CD4-positive, alpha-beta T cell treated with Interleukin-6 for 4 hours (primary cell): ENCODE measurements at places on chromosomes 5 and 9.

- DNase-seq: no peak
Measured at GRCh38 chr9:87661241-87661640, 64.7 kb upstream of the CTSL start.

GRCh38 chr5:106423109-106423897 is 1247.4 kb downstream of the EFNA5 start:
- DNase-seq: no peak

DNA sequence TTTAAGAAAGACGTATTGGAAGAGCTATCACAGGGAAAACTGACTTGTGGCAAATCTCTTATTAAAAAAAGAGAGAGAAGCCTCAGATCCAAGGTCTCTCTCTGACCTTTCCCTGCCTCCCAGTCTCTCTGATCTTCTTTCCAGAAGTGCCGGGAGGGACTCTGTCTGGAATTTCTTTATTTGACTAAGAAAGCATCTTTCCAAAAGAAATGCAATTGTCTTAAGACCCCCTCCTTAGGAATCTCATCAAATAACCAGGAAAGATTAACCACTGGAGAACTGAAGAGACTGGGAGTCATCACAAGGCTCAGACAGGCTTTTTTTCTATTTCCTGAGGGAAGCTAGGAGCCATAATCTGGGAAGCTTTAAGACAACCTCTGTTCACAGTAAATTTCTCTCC is 4.6 kb downstream of the C1QTNF3 start:
- no peak for DNase-seq

DNA sequence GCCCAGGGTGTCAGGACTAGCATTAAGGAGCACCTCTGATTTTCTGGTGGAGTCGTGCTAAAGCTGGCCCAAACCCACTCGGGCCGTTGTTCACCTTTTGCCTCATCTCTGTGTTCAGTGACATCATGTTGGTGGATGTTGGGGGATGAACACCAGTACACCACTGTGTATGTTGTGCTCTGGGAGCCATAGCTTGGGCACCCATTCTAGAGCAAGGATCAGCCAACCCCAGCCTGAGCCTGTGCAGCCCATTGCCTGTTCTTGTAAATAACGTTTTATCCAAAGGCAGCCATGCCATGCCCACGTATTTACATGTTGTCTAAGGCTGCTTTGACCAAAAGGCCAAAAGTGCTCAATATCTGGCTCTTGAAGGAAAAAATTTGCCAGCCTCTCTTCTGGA is 245.6 kb downstream of the FANCC start:
- DNase-seq: no peak

DNA sequence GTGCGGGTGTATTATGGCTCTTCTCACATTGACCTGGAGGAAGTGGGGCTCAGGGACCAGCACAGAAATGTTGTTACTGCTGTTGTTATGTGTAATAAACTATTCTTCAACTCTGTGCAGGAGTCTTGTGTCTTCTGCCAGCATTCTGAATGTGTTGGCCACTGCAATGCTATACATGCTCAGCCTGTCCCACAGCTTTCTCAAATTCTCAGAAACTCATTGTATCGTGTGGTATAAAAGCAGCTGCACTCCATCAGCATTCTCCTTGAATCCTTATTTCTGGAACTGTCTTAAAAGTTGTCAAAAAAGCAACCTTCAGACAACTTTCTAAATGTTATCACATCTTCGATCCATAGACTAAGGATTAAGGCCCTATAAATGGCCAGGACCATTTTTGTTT is 72.0 kb downstream of the ZNF474 start:
- DNase-seq: no peak
